ENCODE measurements at places on chromosomes 16 and 17. TPM values are rescaled to one million over a fixed set of nuclear protein-coding genes. Genes with fewer than 3 reads are reported as not detected.
A peak's percentile ranks its signal among the peaks of the same experiment; 100 is the strongest.

DNA sequence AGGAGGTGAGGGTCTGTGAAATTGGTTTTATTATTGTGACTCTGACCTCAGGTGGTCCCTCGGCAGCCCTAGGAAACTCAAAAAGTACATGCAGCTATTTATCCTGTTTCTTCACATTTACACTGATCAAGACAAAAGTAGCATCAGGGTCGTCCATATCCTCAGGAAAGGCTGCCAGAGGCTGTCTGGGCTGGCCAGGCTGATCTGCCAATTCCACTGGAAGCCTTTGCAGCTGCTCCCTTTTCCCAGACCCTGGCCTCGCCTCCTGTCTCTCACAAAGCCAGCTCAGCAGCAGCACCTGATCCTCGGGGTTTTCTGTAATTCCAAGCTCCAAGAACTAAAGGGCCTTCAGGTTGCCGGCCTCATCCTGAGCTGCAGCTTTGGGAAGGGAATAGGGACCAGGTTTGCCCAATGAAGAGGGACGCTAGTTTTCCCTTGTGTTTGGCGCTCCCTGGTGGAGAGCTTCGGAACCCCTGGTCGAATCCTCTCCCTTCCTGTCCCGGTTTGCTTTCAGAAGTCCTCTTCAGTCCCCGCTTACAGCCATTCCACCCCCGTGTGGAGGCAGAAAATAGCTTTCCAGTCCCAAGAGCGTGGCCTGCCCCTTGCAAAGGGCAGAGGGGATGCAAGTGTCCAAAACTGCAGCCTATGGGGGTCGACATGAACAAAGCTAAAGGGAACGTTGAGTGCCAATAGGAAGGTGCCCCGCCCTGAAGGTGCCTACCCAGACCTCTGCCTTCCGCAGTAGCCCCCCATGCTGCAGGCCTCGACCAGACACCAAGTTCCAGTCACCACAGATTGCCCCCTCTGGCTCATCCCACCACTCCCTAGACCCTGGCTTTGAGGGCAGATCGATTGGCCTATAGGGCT, 13.4 kb downstream of the MFSD6L start:
- peak; percentile 79 for DNase-seq

GRCh38 chr17:8960325-8961140, 5.0 kb downstream of the PIK3R5 start:
- no peak for DNase-seq

DNA sequence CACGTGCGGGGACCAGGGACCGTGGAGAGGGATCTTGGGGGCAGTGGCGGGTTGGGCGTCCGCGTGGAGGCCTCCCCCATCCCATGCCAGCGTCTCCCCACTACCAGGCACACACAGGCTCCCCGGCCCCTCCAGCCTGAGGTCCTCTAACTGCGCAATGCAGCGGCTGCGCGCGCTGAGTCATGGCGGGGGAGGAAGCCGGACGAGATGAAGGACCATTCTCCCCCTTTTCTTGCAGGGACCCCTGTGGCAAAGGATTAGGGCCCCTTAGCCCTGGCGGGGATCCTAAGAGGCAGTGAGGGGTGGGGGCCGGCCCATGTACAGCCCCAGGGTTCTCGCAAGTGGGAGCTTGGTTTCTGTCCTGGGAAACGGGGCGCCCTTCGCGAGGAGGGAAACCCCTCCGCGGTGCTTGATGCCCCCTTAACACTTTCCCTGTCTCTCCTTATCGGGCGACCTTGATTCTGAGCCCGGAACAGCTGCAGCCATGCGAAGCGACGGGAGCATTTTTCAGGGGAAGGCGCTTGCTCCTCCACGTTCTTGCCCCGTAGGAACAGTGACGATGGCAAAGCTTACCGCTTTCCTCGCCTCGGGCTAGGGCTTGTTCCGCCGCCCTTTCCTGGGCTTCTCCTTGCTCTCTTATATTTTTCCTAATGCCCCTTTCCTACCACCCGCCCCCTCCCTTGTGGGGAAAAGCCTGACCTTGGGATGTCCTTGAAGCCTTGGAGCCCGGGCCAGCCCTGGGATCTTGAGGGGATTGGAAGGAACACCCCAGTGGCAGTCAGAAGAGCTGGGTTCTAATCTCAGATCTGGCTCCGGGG, 592 bp downstream of the ALDOA start:
- no peak for DNase-seq

The KRTAP3-2 gene
- not detected for total RNA-seq

- DNase-seq: no peak
These were observed 35.0 kb downstream of the CNGB1 start for GRCh38 chr16:57935904-57936303.

GRCh38 chr16:13453938-13454553, 465.9 kb upstream of the ERCC4 start:
- DNase-seq: peak; percentile 53

DNA sequence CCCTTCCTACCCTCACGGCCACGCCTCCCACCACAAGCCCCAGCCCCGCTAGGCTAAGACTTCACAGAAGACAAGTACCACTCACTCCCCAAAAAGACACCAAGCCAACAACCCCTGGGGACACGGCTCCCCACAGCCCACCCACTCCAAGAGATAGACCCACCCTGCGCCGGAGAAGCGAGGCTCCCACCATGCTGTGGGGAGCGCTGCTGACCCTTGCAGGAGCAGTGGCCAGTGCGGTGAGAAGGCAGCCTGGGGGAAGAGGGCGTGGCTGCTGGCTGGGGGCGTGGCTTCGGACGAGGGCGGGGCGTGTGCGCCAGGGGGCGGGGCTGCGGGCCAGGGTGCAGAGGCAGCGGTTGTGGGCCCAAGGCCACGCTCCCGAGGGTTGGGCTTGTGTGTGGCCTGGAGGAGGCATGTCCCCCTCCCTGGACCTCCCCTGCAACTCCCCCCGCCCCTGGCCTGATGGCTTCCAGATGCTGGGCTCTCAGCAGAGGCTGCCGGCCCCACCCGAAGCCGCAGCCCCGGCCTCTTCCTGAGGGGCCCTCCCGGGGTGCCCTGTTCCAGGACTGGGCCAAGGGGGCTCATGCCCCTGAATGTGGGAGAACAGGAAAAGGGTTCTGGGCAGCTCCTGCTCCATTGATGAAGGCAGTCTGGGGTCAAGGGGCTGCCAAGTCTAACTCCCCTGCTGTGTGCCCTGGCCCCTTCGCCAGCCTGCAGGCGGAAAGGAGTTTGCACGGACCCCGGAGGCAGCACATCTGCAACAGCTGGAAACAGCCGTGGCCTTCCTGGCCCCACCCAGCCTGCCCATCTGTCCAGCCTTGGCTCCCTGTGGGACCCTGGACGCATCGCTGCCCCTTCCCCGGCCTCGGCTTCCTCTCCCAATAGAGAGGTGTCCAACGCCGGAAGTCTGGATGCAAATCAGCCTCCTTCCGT, 9.1 kb downstream of the TFAP4 start:
- peak; percentile 94 for DNase-seq

The HNF1B gene
- 0.58 TPM for total RNA-seq

The ASPHD1 gene
- total RNA-seq: 8.4 TPM

The DNAH9 gene
- 18.3 TPM for total RNA-seq

The TNK1 gene
- total RNA-seq: 32.7 TPM

DNA sequence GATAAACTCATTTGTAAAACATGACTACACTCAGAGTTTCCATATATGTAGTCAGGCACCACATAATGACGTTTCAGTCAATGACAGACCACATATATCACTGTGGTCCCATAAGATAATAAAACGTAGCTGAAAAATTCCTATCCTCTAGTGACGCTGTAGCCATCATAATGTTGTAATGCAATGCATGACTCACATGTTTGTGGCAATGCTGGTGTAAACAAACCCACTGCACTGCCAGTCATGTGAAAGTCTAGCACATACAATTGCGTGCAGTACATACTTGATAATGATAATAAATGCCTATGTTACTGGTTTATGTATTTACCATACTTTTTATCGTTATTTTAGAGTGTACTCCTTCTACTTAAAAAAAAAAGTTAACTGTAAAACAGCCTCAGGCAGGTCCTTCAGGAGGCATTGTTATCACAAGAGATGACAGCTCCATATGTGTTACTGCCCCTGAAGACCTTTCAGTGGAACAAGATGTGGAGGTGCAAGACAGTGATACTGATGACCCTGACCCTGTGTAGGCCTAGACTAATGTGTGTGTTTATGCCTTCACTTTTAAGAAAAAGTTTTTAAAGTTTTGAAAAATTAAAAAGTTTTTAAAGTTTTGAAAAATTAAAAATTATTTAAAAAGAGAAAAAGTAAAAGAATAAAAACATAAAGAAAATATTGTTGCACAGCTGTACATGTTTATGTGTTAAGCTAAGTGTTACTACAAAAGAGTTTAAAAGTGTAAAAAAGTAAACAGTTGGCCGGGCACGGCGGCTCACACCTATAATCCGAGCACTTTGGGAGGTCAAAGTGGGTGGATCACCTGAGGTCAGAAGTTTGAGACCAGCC, 9.0 kb downstream of the STAT5B start:
- no peak for DNase-seq

The KLHL10 gene
- not detected for total RNA-seq

- DNase-seq: no peak
These were observed 23.8 kb downstream of the SLC12A3 start for GRCh38 chr16:56888806-56889205.
